Stimulated activated CD4-positive, alpha-beta T cell treated with anti-CD3 and anti-CD28 coated beads, Interleukin-1b, Interleukin-23, amount 100 ng/mL, for 1 hour (primary cell): ENCODE measurements at places on chromosomes 1 and 21.
A peak's percentile ranks its signal among the peaks of the same experiment; 100 is the strongest.

- peak; percentile 52 for DNase-seq
These were observed 15.7 kb downstream of the ABCG1 start for GRCh38 chr21:42234464-42235241.

GRCh38 chr1:156549831-156550230 lies 22.5 kb downstream of the IQGAP3 start:
- DNase-seq, result no peak

- DNase-seq, result no peak
These were observed 76.8 kb upstream of the IVNS1ABP start for GRCh38 chr1:185393815-185394214.

DNA sequence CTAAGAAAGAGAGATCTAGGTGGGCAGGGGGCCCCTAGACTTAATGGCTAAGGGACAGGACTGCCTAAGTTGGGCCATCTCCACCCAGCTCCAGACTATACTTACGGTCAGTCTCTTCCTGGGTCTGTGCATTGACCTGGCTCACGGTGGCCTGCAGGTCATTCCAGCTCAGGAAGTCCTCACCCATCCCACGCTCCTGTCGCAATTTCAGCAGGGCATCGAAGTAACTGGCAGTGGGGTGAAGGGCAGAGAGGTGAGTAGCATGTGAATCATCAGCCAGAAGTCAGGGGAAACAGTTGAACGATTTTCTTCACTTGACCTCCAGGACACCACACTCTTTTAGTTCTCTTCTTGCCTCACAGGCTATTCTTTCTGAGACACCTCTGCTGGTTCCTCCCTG lies 20.5 kb downstream of the IQGAP3 start:
- no peak for DNase-seq

GRCh38 chr1:30014031-30014430 lies 709.4 kb downstream of the MATN1 start:
- DNase-seq, result no peak

- no peak for DNase-seq
These were observed 46.5 kb upstream of the C8B start for GRCh38 chr1:57012315-57012714.

DNA sequence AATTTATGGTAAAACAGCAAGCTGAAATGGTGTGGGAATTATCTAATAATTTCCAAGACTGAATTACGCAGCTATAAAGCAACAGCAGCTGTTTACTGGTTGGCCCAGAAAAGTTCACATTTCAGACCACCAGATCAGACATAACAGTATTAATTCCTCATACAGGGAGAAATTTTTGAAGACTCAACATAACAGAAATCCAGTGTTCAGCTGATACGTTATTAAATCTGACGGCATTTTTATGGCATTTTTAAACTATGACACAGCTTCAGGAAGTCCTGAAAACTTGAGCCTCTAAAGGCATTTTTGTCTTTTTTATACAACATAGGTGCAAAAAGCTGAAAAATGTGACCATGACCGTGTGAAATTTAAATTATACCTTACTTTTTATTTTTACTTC lies 91.2 kb downstream of the APP start:
- no peak for DNase-seq

DNA sequence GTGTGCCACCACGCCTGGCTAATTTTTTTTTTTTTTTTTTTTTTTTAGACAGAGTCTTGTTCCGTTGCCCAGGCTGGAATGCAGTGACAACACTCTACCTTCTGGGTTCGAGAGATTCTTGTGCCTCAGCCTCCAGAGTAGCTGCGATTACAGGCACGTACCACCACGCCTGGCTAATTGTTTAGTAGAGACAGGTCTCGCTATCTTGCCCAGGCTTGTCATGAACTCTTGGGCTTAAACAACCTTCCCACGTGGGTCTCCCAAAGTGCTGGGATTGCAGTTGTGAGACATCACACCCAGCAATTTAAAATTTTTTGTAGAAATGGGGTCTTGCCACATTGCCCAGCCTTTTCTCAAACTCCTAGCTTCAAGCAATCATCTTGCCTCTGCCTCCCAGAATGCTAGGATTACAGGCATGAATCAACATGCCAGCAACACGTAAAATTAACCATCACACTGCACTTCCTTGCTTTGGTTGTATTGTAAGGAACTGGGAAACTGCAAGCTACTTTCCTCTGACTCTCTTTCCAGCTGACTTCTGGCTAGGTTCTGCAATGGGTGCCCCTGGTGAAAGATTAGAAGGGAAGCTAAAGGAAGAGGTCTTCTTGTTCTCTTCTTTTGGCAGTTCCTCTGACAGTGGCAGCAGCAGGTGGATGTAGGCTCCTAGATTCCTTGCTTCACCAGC lies 13.9 kb upstream of the IL6R start:
- DNase-seq, result no peak

- no peak for DNase-seq
These were observed 21.7 kb upstream of the TUT4 start for GRCh38 chr1:52574594-52574993.

- no peak for DNase-seq
These were observed 519.8 kb downstream of the COL11A1 start for GRCh38 chr1:102588536-102588935.

DNA sequence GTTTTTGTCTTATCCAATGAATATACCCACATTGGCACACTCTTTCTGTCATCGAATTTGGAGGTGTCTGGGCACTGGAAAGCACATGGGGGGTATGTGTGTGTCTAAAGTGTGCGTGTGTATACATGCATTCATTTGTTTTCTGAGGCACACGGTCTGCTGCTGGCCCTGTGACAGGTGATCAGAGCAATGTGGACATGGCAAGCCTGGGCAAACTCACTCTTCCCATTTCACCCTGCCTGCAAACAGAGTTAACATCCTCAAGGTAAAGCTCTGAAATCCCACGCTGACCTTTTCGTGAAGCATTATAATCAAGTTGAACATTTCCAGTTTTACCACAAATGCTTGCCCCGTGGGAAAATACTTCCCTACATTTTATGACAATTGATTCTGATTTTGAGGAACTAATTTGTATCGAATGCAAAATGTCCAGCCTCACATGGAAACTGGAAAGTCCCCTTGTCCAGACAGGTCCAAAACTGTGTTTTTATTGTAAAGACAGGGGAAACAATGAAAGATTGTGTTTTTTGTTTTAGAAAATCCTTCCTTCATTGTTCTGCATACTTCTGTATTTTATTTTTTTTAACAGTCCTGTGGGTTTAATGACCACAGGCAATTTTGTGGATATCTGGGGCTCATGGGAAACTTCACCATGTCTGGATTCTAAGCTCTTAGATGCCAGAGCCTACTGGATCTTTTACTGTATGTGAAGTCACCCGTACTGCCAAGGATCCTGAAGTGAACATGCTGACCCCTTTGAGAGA lies 160.9 kb downstream of the PBX1 start:
- DNase-seq, result no peak

GRCh38 chr1:97270508-97271307 lies 549.1 kb downstream of the PTBP2 start:
- DNase-seq, result no peak

DNA sequence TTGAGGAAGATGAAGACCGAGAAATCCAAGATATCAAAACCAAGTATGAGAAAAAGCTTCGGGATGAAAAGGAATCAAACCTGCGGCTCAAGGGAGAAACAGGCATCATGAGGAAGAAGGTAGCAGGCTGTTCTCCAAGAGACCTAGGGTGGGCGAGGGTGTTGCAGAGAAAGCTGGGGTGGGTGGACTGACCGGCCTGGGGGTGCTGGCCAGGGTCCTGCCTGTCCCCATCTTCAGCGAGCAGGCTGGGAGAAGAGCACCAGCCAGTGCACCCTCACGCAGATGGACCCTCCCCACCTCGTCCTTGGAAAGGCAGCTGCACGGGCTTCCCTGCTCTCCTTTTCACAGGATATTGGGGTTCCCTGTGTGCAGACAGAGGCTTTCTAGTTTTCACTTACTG lies 46.9 kb upstream of the TMEM125 start:
- DNase-seq, result no peak

DNA sequence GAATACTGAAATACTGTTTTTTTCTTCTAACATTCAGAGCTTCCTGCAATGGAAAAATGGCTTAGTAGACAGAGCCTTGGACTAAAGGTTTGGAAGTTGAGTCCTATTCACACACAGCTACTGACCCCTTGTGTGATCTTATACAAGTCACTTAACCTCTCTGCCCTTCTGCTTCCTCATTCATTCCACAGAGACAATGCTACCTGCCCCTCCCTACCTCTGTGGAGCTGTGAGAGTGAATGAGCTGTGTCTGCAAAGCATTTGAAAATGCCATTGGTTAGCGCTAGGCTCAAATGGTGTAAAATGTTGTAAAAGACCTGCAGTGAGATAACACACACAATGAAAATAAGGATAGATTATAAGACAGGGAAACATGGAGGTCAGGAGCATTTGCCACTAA lies 214.4 kb downstream of the BARHL2 start:
- DNase-seq, result no peak

DNA sequence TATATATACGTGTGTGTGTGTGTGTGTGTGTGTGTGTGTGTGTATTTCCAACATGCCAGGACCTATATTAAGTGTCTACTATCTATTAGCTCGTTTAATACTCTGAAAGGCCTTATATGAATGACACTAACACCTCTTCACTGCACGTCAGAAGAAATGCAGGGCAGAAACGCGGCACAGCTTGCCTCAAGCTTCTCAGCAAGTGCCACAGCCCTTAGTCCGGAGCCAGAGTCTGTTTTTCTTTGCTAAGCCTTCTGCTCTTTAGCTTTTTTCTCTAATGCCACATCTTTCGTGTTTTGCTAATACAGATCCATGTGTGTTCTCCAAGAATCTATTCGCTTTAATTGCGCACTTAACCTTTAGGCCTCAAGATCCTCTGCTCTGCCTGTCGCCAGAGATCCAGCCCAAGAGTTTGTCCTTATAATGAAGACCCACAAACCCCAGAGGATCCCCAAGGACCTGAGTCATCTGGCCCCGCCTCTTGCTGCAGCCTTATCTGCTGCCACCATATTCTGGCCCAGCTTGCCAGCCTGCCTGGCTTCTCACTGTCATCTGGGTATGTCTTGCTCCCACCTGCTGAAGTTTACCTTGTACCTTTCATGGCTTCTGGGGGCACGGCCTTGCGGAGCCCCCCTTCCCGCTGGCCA lies 2.0 kb upstream of the TRIM58 start:
- DNase-seq, result no peak

DNA sequence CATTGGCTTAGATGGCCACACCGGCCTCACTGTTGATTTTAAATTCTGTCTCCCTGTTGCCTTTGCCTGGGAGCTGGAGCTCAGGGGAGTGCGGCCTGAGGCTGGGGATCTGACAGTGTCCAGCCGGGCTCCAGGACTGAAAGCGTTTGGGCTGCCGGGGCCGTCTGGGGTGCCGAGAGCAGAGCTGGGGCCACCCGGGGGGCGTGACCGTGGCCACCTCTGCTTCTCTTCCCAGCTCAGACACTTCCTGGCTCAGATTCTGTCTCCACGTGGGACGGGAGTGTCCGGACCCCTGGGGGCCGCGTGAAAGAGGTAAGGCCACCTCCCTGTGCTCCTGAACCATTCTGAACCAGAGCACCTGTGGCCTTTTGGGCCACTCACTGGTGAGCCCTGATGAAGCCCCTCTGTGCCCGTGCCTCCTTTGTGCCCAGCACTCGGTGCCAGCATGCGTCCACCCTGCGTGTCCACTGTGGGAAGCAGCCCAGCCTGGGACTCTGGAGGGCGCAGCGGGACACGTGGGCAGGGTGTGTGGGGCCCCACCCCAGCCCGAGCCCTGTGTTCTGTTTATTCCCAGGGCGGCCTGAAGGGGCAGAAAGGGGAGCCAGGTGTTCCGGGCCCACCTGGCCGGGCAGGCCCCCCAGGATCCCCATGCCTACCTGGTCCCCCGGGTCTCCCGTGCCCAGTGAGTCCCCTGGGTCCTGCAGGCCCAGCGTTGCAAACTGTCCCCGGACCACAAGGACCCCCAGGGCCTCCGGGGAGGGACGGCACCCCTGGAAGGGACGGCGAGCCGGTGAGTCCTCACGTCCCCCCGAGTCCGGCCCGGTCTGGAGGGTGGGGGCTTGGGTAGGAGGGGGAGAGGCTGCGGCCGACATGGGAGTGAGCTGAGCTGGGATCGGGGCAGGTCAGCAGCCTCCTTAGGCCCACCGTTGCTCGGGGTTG lies 64.8 kb downstream of the SLC19A1 start:
- no peak for DNase-seq

- no peak for DNase-seq
These were observed 520 bp downstream of the TMEM201 start for GRCh38 chr1:9589144-9589718.

GRCh38 chr1:114126261-114127095 lies 27.2 kb downstream of the SYT6 start:
- no peak for DNase-seq

DNA sequence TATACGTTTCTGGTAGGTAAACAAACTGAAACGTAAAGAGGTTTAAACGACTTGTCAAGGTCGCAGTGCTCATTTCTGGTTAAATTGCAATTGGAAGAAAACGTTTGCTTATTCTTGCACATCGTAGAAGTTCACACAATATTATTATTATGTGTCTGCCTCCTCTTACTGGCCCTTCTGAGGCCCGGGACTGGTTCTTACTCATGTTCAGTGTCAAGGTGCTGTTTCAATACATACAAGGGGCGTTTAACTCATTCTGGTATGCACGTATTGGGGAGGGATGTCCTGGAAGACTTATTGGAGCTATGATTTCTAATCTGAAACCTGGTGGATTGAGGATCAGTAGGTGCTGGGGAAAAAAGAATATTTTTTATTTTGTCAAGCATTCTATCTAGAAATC lies 932 bp downstream of the RPF1 start:
- no peak for DNase-seq

DNA sequence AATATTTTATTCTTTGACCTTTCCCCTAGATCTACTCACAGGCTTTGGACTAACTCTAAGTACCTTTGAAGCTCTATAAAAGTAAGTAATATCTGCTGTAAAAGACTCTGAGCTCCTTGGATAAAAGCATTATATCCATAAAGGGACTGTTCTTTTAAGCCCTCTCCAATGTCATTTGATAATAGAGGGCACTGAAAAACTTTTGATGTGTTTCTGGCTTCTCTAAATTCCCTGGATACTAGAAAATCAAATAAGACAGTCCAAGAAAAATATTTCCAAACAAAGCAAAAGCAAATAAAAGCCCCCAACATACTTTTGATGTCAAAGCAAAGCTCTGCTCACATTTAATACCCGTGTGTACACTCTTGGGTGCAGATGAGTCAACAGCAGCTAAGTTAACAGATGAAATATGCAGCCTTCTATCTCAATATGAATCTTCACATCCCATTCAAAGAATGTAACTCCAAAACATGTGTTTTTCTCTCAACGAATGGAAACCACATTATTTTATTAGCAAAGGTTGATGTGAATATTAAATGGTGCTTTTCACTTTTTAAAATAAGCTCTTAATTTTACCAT lies 230.3 kb downstream of the CENPF start:
- no peak for DNase-seq
